ENCODE measurements at places on chromosomes 7 and 10.
A peak's percentile ranks its signal among the peaks of the same experiment; 100 is the strongest.

DNA sequence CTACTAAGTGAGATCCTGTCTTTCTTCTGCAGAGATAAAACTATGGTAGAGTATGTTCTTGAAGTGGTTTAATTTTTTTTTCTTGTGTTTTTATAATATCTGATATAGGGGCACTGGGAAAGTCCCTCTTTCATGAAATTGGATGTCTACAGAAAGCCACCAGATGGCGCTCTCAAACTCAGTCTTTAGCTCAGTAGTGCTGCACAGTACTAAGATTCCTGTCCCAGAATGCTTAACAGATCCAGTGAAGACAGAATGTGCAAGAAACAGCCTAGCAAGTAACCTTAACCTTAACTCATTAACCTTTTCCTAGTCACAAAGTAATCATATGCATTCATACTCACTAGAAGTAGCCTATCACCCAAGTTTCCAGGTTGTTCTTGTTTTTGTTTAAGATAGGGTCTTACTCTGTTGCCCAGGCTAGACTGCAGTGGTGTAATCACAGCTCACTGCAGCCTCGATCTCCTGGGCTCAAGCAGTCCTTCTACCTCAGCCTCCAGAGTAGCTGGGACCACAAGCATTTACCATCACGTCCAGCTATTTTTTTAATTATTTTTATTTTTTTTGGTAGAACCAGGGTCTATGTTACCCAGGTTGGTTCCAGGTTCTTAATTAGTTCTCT is 56.7 kb downstream of the IDE start:
- DNase-seq = peak; percentile 64

DNA sequence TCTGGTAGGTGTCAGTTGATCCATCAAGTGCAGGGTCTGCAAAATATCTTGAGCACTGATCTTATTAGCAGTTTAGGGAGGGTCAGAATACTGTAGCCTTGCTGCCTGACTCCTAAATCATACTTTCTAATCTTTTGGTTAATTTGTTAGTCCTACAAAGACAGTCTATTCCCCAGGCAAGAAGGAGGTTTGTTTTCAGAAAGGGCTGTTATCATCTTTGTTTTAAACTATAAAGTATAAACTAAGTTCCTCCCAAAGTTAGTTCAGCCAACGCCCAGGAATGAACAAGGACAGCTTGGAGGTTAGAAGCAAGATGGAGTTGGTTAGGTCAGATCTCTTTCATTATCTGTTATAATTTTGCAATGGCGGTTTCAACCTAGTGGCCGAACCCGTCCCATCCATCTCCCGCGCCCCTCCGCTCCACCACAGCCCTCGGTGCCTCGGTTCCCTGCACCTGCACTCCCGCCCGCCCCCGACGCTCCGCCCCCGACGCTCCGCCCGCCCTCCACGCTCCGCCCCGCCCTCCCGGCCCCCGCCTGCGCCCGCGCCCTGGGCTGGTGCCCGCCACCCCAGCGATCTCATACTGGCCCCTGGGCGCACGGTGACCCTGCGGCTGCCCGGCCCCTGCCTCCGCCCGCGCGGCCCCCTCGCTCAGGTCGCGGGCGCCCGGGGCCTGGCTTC is at the start of gene ADCK2:
ADCK2 (plus strand) TSS at position 564 of the 681 bp plus-strand sequence. CDS start 386 bp downstream, outside the sequence.
- no peak for DNase-seq

GRCh38 chr10:63480237-63480636 is 14.5 kb upstream of the JMJD1C start:
- no peak for DNase-seq

DNA sequence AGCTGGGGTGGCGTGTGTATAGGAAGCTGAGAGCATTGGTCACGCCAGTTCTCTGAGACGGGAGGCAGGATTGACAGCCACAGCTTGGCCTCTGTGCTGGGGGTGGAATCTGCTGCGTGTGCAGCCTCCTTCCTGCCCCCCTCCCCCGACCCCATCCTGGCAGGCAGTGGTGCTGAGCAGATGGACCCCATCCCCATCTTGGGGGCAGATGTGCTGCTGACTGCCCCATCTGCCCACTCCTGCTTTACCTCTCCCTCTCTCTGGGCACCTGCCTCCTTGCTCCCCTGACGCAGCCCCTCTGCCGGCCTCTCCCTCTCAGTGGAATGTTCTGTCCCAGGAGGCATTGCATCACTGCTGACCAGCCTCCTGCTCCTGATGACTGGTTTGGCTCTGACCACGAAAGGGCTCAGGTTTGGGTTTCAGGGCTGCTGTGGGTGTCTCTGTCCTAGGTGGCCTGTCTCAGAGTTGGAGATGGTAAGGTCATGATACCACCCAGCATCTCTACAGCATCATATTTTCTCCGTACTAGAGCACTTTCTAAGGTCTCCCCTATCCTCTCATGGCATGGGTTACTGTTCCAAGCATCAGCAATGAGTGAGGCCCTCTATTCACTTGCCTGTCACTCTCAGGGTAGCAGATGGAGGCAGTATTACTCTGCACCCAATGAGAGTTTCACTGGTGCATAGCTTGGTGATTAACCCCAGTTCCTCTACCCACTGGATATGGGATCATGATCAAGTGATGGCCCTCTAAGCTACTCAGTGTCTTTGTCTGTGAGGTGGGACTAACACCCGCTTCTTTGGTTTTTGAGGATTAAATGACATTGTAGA is 81.9 kb downstream of the RBM20 start:
- no peak for DNase-seq

DNA sequence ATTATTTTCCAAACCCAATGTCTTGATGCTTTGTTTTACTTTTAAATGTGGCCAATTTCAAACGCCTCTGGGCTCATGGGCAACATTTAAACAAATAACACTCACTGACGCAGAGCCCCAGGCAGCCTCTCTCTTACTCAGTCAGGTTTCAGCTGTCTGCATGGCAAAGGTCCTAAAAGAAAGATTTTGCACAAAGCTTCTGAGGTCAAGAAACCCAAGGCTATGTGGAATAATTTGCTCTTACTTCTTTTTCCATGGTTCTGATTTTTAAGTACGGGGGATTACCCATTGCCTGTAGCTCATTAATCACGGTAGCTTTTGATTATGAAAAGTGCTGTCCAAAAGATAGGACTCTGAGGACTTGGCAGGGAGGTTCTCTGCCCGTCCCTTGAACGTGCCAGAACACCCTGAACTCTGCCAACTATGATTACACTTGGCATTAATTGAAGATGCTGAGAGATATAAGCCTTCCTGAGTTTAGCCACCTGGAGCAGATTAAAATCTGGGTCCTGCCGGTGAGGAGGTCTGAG is 14.1 kb upstream of the MSRB2 start:
- DNase-seq = no peak

- no peak for DNase-seq
Observed at GRCh38 chr7:4957847-4958476, 1.0 kb downstream of the MMD2 start.

DNA sequence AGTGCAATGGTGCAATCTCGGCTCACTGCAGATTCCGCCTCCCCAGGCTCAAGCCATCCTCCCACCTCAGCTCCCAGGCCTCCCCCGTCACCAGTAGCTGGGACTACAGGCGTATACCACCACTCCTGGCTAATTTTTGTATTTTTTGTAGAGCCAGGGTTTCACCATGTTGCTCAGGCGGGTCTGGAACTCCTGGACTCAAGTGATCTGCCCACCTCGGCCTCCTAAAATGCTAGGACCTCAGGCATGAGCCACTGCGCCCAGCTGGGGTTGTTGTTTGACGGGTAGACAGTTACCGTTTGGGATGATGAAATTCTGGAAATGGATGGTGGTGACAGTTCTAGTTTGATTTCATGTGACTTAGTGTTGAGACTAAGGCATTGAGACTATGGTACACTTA is 15.3 kb downstream of the CALML3 start:
- no peak for DNase-seq

GRCh38 chr7:79410345-79410744 is 43.1 kb downstream of the MAGI2 start:
- no peak for DNase-seq

GRCh38 chr10:14736600-14737081 is 38.1 kb downstream of the FAM107B start:
- peak; percentile 26 for DNase-seq

GRCh38 chr7:131649003-131649541 is 92.6 kb upstream of the PODXL start:
- no peak for DNase-seq

DNA sequence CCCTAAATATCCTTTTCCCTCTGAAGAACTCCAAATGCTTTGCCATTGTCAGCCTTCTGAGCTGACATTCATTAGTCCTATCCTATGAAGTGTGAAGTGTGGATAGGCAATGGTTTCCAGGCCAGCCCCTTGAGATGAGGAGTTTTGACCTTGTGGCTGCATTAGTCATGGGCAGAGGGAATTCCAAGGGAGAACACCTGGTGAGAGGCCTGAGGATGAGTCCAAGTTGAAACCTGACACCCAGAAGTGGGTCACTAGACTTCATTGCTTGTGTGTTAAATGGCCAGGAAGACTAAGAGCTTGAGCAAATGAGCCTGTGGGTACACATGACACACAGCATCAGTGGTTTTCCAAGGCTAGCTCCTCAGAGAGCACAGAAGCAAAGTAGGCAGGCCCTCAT is 260.8 kb downstream of the SKAP2 start:
- DNase-seq = no peak

DNA sequence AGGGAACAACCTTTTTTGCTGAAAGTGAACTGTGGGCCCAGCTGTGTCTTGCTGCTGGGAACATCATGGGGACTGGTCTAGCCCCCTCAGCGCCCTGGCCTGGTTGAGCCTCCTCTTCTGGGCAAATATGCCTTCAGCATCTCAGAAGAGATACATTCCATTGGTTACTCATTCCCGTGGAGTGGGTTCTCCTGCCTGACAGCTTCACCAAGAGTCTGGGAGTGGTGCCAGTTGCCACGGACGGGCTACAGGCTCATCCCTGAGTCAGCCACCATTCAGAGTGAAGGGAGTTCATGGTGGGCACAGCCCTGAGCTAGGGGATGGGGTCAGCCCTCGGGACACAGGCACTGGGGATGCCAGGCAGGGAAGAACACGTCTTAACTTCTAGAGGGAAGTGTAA is 81.9 kb downstream of the RAMP3 start:
- DNase-seq = no peak

GRCh38 chr7:133040178-133040577 is 41.7 kb downstream of the CHCHD3 start:
- DNase-seq = no peak

DNA sequence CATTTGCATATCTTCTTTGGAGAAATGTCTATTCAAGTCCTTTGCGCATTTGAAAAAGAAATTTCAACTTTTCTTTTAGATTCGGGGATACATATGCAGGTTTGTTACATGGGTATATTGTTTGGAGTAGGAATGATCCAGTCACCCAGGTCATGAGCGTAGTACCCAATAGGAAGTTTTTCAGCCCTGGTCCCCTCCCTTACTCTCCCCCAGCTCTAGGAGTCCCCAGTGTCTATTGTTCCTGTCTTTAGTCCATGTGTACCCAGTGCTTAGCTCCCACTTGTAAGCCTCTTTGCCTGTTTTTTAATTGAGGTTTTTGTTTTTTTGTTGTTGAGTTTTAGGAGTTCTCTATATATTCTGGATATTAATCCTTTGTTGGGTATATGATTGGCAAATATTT is 63.3 kb downstream of the SND1 start:
- DNase-seq = no peak

- peak; percentile 52 for DNase-seq
Observed at GRCh38 chr10:69800109-69800508, 1.6 kb upstream of the COL13A1 start.

DNA sequence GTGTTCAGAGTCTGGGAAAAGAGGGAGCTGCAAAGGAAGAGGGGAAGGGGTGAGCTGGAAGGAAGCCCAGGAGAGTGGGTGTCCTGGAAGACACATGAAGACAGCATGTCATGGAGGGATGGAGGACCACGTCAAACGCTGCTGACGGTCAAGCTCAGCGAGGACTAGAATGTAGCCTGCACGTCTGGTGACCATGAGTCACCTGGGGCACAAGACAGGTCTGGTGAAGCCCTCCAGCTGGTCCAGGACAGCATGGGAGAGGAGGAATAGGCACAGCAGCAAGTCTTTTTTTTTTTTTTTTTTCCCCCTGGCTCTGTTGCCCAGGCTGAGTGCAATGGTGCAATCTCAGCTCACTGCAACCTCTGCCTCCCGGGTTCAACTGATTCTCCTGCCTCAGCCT is 19.6 kb upstream of the AMZ1 start:
- no peak for DNase-seq

GRCh38 chr10:119241066-119241465 is 33.7 kb downstream of the GRK5 start:
- DNase-seq = no peak

DNA sequence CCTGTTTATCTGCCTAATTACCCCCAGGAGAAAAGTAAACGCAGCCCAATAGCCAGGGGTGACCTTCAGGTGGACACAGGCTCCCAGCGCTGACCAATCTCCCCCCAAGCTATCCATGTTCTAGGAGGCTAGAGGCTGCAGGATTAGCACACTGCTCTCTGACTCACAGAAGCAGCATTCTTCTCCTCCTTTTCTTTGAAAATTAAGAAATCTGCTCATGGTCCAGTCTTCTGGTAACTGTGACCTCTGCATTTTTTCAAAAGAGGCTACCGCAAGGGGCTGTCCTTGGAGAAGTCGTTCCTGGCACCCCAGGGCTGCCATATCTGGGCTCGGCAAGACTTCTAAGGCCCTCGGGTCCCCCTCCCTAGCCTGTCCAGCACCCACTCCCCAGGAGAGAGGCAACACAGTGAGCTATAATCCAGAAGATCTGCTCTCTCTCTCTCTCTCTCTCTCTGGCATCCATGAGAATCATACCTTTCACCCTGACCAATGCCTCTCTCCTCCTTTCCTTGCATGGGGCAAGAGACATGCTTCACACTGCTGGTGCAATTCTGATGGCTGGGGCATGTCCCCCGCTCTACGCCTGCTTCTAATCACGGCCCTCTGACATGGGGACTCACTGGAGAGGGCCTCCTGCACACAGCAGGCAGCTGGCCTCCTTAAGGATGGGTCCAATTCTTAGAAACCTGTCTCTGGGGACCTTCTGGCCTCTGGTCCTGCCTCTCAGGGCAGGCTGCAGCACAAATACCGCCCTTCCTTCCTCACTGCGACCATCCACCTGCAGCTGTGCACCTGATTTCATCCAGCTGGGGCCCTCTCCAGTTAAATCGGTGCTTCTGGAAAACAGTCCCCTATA is 27.3 kb downstream of the ANXA11 start:
- DNase-seq = no peak

GRCh38 chr7:42964849-42965805 is 33.0 kb downstream of the MRPL32 start:
- no peak for DNase-seq
